Bone marrow (tissue), 2 donors: ENCODE measurements at places on chromosomes 16 and 17.

DNA sequence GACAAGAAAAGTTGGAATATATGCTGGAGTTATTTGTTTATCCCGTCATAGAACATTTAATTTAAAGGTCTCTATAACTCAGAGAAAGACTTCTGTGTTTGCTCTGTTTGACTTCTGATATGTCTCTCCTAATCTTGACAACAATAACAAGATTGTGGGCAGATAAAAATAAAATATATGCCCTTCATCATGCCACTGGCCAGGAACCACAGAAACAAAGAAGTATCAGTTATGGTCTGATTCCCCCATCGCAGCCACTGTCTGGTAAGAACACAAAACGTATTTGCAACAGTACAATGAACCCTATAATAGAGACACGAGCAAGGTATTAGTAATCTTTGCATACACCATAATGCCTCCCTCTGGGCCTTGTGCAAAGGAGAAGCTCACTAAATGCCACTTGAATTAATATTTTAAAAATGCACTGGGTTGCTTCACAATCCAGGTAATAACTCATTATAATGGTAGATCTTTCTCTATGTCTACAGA, 1498.3 kb downstream of the CDH11 start:
- DNase-seq, result no peak

GRCh38 chr16:56684256-56684925, 2.1 kb downstream of the MT1X start:
- no peak for DNase-seq

GRCh38 chr16:57809276-57810196, 7.2 kb upstream of the KIFC3 start:
- DNase-seq, result no peak

GRCh38 chr17:70318051-70318450, 148.7 kb downstream of the KCNJ2 start:
- no peak for DNase-seq

DNA sequence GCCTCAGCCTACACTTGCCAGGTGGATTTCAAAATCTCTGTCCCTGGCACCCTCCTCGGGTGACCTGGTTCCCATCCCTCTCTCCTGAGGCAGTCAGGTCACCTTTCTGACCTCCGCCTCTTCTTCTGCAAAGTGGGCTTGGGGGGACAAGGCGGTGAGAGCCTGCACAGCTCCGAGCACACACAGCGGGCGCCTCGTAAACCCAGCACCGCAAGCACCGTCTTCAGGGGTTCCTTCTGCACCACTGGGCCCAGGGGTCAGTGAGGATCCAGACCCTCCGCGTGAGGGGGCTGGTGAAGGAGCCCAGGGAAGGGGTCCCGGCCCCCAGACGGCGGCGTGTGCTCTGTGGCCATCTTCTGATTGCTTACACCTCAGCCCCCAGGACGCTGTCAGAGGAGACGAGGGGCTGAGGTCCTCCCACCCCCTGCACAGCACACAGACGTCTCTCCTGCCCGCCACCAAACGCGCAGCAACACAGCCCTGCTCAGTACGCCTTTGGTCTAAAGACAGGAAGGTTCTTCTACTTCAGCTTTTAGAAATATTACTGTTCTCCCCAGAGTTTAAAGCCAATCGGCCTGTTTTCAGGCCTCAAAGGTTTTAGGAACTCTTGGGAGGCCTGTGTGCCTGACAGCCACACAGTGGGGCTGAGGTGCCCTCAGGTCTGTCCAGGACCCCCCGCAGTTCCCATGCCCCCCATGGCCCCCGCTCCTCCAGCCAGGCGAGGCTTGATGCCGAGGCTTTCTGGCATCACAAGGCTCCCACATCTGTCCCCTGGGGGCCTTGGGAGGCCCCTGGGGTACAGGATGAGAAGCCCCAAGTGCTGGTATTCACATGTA, 2.7 kb downstream of the CBFA2T3 start:
- no peak for DNase-seq

DNA sequence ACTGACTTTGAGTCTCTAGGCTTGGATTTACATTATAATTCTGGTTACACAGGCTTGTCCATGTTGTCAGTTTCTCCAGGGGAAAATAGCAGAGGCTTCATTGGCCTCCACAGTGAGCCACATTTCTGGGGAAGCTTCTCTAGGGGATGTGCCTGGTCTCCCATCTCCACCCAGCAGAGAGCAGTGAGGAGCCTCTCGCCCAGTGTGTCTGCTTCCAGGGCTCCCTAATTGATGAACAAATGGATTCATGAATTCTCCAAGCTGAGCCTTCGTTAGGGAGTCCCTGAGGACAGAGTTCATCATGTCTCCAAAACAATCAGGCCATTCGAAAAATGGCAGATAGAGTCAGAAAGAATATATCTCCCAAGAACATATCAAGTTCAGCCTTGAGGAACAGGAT, 162.4 kb upstream of the TOX3 start:
- DNase-seq, result no peak

DNA sequence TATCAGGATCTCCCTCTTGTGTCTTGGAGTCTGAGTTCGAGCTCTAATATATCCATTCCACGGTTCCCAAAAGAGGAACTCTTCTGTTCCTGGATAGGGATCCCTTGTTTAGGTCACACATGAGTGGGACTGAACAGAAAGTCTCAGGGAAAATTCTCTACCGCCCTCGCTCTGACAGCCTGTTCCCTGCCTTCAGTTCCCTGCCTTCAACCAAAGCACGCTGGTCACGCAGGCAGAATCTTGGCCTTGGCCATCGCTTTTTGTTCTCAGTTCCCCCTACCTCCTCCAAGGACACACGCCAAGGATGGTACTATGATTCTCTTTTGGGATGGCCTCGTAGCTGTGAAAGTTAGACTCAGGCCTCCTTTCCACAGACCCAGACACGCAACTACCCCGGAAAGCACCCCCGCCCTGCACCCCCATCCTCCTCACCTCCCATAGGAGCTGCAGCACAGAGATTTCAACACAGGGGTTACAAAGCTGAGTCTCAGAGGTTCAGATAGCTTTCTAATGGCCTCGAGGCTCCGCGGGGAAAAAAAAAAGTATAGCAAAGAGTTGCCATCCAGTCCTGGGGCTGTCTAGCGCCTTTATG, 1.5 kb upstream of the SHISA6 start:
- no peak for DNase-seq

DNA sequence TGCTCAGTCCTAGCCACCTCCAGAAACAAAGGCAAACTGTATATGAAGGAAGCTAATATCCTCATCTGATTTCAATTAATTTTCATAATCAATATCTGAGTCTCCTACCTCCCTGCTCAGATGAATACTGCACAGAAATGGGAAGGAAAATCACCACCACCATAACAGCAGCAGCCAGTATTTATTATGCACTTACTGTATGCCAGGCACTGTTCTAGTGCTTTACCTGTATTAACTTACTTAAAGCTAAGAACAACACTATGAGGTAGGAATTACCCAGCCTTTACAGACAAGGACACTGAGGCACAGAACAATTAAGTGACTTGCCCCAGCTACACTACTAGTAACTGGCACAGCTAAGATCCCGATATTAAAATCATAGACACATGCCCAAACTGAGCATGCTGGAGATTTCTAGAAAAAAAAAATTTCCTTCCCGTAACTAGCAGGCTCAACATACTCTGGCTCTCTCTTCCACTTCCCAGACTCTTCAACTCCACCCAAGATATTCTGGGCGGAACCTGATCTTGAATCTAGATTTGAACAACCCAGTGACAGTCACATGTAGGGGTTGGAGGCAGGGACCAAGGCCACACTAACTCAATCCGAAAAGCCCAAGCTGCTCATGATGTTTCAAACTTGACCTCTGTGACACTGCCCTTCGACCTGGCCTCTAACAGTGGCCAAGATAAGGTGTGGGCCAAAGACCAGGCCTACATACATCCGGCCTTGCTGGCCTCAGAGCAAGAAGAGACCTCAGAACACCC, 3.9 kb downstream of the TRIM25 start:
- DNase-seq, result no peak
